ENCODE measurements at places on chromosomes 5 and 9. TPM values are rescaled to one million over a fixed set of nuclear protein-coding genes. Genes with fewer than 3 reads are reported as not detected.

DNA sequence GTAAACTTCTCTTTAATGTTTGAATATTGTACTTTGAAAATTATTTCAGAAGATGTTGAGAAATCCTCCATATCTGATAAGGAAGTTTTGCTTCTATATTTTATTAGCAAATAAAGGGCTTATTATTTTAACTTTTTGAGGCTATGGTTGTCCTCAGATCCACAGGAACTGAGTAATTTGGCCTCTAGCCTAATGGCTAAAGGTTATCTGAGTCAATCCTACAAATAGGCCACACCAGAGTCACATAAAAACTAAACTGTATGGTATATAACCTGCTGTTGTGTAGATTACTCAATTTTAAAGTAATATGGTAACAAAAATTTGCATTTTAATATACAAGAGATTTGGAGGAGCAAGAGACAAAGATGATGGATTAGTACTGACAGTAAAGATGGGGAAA, 549.2 kb upstream of the GRAMD2B start:
- no peaks in the 10 kb centered on the region for H3K27me3 ChIP-seq
- no peak for DNase-seq
- H3K36me3 ChIP-seq, result no peaks in the 10 kb centered on the region
- 0 out of 2 replicates have a peak, but pooled peaks cover 4% of the 10 kb centered on the region for H3K4me1 ChIP-seq
- no peak overlapping the region for H3K4me3 ChIP-seq

Gene INVS
- total RNA-seq, result 17.0 TPM

Gene MARCHF3
- 4.8 TPM for total RNA-seq

DNA sequence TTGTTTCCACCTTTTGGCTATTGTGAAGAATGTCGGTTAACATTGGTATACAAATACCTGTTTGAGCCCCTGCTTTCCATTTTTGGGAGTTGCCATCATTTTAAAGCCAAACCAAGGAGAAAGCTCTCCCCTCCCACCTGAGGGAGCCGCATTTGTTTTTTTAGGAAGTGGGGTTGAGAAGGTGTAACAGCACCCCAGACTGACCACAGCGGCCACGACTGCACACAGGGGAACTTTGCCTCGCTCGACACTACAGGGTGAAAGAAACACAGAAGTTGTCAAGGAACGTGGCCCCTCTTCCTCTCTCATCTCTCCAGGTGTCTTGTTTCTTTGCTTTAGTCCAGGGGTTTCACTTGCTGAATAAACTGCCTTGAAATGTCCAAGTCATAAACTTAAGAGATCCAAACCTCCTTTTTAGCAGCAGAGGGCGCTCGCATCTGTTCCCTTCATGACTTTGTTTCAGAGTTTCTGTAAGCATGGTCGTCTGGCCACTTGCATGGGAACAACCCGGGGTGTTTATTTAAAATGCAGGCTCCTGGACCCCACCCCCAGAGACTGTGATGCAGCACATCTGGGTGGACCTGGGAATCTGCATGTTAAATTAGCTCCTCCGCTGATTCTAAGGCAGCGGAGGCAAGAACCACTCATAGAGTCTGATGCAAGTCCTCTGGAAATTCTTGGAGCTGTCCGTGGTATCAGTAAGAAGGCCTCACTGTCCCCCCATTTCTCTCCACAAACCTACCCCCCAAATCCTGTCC, 2.1 kb upstream of the TTLL11 start:
- H3K27ac ChIP-seq, result no peak overlapping the region
- H3K4me1 ChIP-seq, result peaks cover 9% of the 10 kb centered on the region
- DNase-seq, result peak; percentile 79

DNA sequence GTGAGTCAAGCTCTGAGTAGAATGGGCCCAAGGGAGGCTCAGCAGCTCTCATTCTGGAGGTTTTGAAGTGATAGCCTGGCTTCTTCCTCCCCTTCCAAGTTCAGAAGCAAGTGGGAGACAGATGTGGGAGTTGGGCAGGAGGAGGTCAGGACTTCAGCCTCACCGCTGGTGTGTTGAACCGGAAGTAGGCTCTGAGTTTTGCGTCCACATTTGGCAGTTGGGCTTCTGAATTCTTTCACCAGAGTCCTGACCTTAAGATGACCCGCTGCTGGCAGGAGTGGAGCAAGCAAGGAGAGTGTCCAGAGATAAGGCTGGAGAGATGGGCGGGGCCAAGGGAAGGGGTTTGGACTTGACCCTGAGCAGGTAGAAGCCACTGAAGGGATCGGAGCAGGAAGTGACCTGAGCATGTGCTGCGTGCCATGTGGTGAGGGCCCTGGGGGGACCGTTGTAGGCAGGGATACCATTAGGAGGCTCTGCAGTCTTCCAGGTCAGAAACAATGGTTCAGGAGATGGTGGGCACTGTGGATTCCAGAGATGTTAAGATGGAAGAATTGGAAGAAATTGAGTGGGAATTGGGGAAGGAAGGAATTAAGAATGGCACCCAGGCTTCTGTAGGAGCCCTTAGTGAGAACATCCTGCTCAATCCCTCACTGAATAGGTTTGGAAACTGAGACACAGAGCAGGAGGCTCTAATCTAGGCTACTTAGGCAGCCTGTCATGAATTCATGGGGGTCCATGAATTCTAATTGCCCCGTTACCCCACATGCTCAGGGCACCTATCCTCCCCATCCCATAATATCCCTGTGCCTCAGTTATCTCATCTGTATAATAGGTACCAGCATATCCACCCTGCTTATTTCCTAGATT, 25.9 kb downstream of the GALNT12 start:
- H3K27ac ChIP-seq, result no peak overlapping the region
- DNase-seq, result no peak
- no peak overlapping the region for H3K4me3 ChIP-seq
- H3K27me3 ChIP-seq, result no peaks in the 10 kb centered on the region

Gene STPG3
- total RNA-seq, result not detected

Gene TRIM14
- 6.4 TPM for total RNA-seq

- DNase-seq, result peak; percentile 21
- no peak overlapping the region for H3K27ac ChIP-seq
- no peaks in the 10 kb centered on the region for H3K4me1 ChIP-seq
- H3K4me3 ChIP-seq, result no peak overlapping the region
- H3K27me3 ChIP-seq, result no peaks in the 10 kb centered on the region
These were observed 21.5 kb downstream of the PLPP7 start for GRCh38 chr9:131310833-131311554.

- no peak overlapping the region for H3K27ac ChIP-seq
- peaks cover 15% of the 10 kb centered on the region for H3K4me1 ChIP-seq
- H3K36me3 ChIP-seq, result no peaks in the 10 kb centered on the region
- peak; percentile 63 for DNase-seq
- no peak overlapping the region for H3K4me3 ChIP-seq
- no peaks in the 10 kb centered on the region for H3K27me3 ChIP-seq
These were observed 20.8 kb downstream of the LHFPL2 start for GRCh38 chr5:78627766-78628165.

Gene GLDC
- total RNA-seq, result 0.11 TPM

GRCh38 chr9:136351252-136351800, 12.2 kb downstream of the DNLZ start:
- H3K27ac ChIP-seq, result no peak overlapping the region
- no peak overlapping the region for H3K4me3 ChIP-seq
- peaks cover 12% of the 10 kb centered on the region for H3K4me1 ChIP-seq
- H3K36me3 ChIP-seq, result no peaks in the 10 kb centered on the region
- no peak for DNase-seq

- H3K27ac ChIP-seq, result no peak overlapping the region
- peaks cover 10% of the 10 kb centered on the region for H3K27me3 ChIP-seq
- H3K4me1 ChIP-seq, result no peaks in the 10 kb centered on the region
- no peak overlapping the region for H3K4me3 ChIP-seq
- DNase-seq, result no peak
These were observed 25.7 kb upstream of the INSYN2B start for GRCh38 chr5:170006021-170006420.

- H3K36me3 ChIP-seq, result no peaks in the 10 kb centered on the region
- no peaks in the 10 kb centered on the region for H3K4me1 ChIP-seq
- DNase-seq, result no peak
- H3K27me3 ChIP-seq, result peaks cover 27% of the 10 kb centered on the region
- no peak overlapping the region for H3K4me3 ChIP-seq
- H3K27ac ChIP-seq, result no peak overlapping the region
These were observed 32.2 kb downstream of the NDUFS6 start for GRCh38 chr5:1833264-1834021.

- H3K4me3 ChIP-seq, result no peak overlapping the region
- no peak for DNase-seq
- no peak overlapping the region for H3K27ac ChIP-seq
- H3K27me3 ChIP-seq, result no peaks in the 10 kb centered on the region
These were observed 2.8 kb downstream of the SLC31A2 start for GRCh38 chr9:113153599-113153998.

Measured in GM23248 (cell line).